ENCODE measurements at places on chromosomes 3 and 15.
A peak's percentile ranks its signal among the peaks of the same experiment; 100 is the strongest.

GRCh38 chr15:59380902-59381610 lies 8.4 kb upstream of the MYO1E start:
- no peak for DNase-seq

DNA sequence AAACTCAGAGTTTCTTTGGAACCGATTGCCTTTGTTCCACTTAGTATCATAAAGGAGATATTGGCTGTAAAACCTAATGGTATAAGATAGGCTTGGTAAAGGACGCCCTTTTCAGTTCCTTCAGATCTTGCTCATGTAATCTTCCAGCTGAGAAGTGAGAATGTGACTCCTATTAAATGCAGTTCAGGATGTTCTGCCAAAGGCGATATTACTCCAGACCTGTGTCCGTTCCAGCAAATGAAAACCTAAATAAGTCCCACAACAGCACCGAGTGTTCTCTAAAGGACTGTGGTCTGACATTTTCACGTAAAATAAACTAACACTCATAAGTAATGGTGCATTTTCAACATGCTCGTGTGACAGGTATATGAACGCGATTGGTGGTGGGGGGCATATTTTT lies 276.2 kb downstream of the FEZF2 start:
- no peak for DNase-seq

GRCh38 chr3:112004669-112005068 lies 5.9 kb downstream of the TAGLN3 start:
- DNase-seq: no peak

- DNase-seq: no peak
Measured at GRCh38 chr3:57986261-57986660, 22.0 kb upstream of the FLNB start.

GRCh38 chr3:170689296-170689829 lies 103.5 kb upstream of the SLC7A14 start:
- peak; percentile 91 for DNase-seq

GRCh38 chr15:83769411-83769999 lies 115.6 kb downstream of the ADAMTSL3 start:
- no peak for DNase-seq

Data from GM03348 (cell line).